ENCODE measurements at places on chromosomes 12 and 14.
A peak's percentile ranks its signal among the peaks of the same experiment; 100 is the strongest.

GRCh38 chr14:21913759-21914158 is 240.1 kb upstream of the OR4E1 start:
- peak; percentile 59 for DNase-seq

DNA sequence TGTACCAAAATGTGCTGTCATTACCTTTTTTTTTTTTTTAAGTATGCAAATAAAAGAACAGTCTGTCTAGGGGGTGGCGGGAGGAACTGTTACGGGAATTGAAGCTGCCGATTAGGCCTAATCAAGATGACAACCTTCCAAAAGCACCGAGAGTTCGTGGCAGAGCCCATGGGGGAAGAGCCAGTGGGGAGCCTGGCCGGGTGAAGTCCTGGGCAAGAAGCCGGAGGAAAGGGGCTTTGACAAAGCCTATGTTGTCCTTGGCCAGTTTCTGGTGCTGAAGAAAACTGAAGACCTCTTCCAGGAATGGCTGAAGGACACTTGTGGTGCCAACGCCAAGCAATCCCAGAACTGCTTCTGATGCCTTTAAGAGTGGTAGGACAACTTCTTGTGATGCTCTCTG is 42.6 kb downstream of the ACTN1 start:
- DNase-seq, result no peak

DNA sequence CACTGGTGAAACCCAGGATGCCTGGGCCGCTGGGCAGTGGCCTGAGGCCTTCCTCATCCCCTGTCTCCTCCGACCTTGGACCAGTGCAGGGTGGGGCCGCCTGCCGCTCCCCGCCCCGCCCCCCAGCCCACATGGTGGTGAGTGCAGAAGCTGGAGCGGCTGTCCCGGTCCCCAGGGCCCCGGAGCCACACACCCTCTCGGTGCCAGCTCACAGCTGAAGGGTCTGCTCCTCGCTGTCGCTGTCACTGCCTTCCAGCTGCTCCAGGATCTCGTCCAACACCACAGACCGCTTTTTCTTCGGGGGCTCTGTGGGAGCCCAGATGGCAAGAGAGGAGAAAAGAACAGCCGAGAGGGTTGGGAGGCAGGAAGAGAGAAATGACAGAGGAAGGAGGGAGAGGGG is 143.1 kb downstream of the RBM19 start:
- no peak for DNase-seq

DNA sequence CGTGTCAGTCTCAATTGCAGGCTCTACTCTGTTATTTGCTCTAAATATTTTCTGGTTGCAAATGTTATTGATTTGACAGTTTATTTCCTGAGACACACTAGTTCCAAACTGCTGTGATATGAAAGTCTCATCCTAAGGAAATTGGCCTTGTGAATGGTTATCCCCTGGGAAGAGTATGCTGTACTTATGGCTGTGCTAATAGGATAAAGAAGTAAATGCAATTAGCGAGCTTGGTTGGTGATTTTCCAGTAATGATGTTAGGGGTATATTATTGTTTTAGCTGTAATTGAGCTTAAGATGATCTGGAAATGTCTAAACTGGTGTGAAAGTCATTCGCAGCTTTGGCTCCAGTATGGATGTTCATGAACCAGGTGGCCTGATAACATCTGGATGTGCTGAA is 197.9 kb downstream of the SUDS3 start:
- DNase-seq, result no peak

GRCh38 chr14:89773644-89774316 is 180.8 kb downstream of the EFCAB11 start:
- DNase-seq, result peak; percentile 18

- DNase-seq, result no peak
These were observed 1.2 kb downstream of the CCDC92 start for GRCh38 chr12:123971449-123971769.

- no peak for DNase-seq
These were observed 34.6 kb downstream of the P2RX7 start for GRCh38 chr12:121167232-121167820.

GRCh38 chr12:116759783-116760621 is 21.9 kb downstream of the RNFT2 start:
- DNase-seq, result no peak

DNA sequence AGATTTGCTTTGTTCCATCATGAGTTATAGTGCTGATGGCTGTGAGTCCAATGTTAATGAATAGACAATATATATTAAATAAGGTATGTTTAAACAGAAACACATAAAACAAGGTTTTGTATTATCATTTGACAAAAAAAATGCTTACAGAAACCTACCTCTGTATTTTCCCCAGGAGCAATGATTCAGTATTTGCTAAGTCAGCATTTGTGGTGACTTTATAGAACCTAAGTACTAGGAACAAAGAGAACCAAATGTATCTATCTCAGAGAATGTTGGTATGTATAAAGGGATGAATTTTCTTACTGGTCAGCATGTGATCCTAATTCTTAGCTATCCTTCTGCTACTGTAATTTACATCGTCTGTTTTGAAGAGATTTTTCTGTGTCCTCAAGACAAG is 421.5 kb upstream of the SEL1L start:
- DNase-seq, result no peak

- DNase-seq, result no peak
These were observed 5.4 kb upstream of the TBX3 start for GRCh38 chr12:114689075-114689994.

DNA sequence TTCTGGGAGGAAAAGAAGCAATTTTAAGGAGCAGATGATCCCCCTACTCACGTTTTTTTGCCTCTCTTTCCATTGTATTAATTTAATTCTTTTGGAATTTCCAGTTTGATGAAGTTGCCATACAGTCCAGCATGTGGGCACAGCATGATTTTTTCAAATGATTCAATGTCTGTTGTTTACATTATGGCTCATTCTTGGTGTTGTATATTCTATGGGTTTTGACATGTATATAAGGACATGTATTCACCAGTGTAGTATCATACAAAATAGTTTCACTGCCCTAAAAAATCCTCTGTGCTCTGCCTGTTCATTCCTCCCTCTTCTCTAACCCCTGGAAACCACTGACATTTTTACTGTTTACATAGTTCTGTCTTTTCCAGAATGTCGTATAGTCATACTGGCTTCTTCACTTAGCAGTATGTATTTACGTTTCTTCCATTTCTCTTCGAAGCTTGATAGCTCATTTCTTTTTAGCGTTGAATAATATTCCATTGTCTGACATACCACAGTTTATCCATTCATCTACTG is 13.3 kb upstream of the KLHDC2 start:
- no peak for DNase-seq

GRCh38 chr14:105072381-105072861 is 7.2 kb upstream of the GPR132 start:
- no peak for DNase-seq

- DNase-seq, result no peak
These were observed 12.5 kb downstream of the IFNG-AS1 start for GRCh38 chr12:68001486-68002466.

- DNase-seq, result no peak
These were observed 1095.7 kb downstream of the AACS start for GRCh38 chr12:126160912-126161311.

DNA sequence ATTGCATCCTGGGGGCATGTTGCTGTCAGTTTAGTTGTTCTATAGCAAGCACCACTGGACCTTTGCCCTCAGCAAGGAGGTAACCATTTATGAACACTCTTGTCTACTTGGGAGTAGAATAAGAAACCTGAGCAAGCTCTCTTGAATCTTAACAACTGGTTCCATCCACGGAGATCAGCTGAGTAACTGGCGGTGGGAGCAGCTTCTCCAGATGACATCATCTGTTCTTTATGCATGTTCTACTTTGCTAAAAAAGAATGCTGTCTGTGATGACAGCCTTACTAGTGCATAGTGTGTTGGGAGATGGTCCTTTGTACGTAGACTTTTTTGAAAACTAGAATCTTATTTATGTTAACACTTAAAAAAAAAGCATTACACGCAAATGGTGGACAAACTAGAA is 17.7 kb downstream of the SLC4A8 start:
- DNase-seq, result no peak

All from activated naive CD8-positive, alpha-beta T cell treated with anti-CD3 and anti-CD28 coated beads, Interleukin-2, amount 50 U/mL, for 16 hours (primary cell).